ENCODE measurements at places on chromosomes 11 and 22.

DNA sequence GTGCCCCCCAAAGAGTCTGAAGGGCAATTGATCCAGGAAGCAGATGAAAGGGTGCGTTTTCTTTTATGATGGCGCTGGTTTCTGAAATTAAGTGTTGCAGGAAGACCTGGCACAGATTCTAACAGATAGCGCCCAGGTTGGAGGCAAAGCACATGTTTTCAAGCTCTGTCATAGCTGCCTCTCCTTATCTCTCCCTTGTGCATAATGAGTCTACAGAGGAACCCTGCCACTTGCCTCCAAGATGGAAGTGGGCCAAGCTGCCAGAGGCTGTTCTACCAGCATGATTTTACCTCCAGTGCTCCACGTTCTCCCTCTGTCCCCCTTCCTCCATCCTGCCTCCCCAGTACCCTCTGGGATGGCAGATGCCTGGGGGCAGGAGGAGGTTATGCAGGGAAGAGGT, 30.0 kb upstream of the TLCD5 start:
- DNase-seq, result no peak

DNA sequence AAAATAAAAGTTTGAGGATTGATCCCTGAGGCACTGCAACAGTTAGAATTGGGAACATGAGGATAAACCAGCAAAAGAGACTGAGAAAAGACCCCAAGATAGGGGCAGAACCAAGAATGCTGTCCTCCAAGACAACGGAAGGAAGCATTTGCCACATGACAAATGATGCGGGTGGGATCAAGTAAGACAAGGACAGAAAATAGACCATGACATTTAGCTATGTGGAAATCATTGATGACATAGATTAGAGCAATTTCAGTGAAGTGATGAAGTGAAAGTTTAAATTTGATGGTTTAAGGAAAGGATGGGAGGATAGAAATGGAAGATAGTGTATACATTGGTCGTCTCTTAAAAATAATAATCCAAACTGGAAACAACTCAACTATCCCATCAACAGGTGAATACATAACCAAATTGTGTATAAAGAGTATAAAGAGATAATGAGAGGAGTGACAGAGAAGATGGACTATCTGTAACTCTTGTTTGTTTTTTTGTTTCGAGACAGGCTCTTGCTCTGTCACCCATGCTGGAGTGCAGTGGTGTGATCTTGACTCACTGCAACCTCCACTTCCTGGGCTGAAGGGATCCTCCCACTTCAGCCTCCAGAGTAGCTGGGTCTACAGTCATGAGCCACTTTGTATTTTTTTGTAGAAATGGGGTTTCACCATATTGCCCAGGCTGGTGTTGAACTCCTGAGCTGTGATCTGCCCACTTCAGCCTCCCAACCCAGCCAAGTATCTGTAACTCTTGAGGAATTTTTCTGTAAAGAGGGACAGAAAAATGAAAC, 48.7 kb upstream of the FDX1 start:
- DNase-seq, result no peak

- no peak for DNase-seq
Measured at GRCh38 chr11:122617926-122618325, 37.6 kb upstream of the UBASH3B start.

DNA sequence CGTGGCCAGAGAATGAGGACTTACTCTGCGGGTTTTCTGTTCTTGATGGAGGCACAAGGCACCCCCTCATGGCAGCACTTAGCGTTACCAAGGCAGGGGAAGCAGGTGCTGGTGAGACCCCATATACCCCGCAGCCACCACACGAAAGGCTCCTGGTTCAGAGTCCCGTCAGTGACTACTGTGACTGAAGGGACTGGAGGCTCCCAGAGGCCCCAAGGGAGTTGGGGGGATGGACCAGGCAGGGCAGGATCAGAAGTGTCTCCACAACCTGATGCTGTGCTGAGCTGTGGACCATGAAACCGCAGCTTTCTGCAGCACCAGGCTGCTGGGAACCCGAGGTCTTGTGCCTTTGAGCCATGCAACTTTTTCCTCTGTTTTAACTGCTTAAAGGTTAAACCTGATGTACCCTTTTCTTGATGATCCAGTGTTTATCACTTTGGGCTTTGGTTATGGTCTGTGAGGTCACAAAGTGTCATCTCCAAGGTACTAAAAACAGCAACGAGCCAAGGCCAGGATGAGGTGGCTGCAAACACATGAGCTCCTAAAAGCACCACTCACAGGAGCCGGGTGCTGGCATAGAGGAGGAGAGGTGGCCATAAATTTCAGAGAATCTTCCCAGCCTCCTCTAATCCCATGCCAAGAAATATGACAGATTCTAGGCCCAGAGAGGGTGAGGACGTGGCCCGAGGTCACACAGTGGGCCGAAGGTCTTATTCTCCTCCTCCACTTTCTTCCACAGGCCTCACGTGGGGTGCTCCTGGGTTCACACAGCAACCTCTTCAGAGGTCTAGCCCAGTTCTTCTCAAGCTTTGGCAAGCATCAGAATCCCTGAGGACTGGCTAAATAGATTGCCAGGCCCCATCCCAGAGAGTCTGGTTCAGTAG, 4.2 kb upstream of the LRRC32 start:
- no peak for DNase-seq

- no peak for DNase-seq
Measured at GRCh38 chr22:33803371-33804282, 116.6 kb downstream of the LARGE1 start.

DNA sequence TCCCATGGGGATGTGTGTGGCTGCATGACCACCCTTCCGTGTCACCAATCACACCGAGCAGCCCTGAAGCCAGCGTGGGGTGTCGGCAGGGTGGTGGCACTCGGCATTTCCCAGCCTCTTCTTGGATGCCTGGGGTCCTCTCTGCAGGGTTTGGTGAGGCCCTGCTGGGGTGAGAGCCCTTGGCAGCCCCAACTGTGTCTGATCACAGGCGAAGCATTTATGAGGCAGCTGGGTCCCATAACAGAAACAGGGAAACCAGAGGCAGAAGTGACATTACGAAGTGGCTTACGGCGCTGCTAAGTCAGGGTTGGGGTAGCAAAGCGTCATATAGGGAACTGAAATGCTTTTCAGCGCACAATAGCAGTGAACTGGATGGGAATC, 92.3 kb upstream of the SEPTIN5 start:
- no peak for DNase-seq

DNA sequence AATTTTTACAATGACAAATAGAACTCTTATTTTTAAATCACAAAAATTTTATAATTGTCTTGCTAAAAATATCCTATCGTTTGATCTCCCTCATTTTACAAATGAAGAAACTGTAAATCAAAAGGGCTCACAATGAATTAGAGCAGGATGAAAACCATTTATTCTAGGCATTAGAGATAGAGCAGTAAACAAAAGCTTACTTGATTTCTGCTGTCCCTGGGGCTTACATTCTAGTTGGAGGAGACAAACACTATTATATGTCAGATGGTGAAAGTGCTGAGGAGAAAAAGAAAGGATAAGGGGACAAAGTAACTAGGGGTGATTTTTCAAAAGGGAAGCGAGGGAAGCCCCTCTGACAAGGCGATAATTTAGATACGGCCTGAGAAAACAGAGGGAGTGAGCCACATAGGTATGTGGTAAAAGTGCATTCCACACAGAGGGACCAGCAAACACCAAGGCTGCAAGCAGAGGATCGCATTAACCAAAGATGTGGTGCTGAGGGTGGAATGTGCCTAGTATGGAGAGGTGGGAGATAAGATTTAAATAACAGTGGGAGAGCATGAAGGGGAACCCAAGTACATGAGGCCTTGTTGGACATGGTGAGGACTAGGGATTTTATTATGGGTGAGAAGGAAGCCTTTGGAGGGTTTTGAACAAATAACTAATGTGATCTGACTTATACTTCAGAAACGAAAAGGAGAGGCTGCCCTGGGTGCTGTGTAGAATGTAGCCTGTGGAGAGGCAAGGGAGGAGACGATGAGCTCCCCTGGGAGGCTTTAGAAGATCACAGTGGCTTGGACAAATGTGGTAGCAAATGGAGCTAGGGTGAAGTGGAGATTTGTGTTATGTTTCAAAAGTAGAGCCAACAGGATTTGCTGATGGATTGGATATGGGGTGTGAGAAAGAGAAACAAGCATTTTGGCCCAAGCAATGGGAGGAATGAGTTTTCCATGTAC, 62.1 kb downstream of the PDHX start:
- DNase-seq, result no peak

DNA sequence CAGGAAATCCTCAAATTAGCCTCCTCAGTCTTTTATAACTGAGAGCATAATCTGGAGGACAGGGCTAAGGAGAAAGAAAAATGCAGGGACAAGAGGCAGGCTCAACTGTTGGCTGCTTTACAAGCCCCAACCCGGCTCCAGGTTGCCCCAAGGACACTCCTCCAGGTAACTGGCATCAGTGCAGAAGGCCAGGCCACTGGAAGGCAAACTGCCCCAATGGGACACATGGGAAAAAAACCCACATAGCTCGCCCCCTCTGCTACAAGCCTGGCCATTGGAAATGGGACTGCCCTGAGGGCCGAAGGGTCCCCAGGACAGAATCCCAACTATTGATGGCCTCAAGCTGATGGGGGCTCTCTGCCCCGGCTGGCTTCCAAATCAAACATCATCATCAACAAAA, 17.9 kb upstream of the FBLN1 start:
- no peak for DNase-seq

DNA sequence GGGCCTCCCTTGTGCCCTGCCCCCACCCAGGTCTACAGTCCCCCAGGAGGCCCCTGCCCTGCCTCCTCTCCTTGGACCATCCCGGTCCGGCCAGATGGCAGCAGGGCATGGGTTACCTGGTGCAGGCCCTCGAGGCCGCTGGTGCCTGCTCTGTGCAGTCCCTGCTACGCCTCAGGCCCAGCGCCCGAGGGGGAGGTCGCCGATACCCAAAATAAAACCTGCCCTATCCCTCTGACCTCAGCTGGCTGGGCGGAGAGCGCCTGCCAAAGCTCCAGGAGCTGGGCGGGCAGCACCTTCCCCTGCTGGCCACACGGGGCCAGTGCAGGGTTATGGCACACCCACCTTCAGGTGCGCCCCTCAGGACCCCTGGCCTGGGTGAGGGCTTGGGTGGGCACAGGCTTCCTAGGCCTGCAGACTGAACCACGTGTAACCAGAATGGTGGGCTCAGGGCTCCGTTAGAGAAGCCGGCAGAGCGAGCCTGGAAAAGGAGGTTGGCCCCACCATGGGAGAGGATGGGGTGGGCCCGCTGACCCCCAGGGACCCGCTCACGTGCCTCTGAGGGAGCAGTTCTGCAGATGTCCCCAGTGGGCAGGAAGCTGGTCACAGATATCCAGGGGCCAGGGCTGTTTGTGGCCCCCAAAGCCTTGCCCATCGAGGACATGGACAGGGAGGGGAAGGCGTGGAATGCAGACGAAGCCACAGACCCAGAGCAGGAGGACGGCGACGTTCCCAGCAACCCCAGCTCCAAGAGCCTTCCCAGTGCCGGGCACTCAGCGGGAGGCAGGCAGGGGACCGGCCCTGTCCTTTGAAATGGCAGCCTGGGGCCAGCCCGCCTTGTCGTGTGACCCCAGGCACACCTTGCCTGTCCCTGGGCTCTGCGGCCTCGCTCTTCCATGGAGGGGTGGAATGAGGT, 1.7 kb upstream of the TNNT3 start:
- DNase-seq, result no peak

DNA sequence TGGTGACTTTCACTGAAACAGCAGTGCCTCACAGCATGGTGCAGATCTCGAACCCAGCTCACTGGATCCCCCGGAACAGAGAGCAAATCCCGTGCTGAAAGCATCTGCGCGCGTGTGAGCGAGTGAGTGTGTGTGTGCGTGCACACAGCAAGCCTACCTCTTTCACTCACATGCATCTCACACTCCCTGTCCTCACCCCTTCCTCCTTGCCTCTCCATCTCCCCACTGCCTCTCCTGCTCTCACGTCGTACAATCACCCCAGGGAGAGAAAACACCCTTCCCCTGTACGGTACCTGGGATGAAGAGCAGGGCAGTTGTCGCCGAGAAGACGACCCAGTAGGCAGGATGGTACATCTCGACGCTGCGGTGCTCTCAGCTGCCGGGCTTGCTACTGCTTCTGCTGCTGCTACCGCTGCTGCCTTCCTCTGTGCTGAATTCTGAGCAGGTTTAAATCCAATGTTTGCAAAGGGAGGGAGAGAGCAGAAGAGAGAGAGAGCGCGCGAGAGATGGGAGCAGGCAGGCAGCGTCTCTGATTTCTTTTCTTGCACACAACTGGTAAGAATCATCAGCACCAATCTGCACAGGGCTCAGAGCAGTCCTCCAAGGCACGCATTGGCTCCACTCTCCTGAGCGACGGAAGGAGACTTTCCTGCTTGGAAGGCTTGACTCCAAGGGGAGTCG, at the start of gene OPCML:
TSS of gene OPCML (minus strand) at position 531 of the 681 bp plus-strand sequence.
- DNase-seq, result no peak

DNA sequence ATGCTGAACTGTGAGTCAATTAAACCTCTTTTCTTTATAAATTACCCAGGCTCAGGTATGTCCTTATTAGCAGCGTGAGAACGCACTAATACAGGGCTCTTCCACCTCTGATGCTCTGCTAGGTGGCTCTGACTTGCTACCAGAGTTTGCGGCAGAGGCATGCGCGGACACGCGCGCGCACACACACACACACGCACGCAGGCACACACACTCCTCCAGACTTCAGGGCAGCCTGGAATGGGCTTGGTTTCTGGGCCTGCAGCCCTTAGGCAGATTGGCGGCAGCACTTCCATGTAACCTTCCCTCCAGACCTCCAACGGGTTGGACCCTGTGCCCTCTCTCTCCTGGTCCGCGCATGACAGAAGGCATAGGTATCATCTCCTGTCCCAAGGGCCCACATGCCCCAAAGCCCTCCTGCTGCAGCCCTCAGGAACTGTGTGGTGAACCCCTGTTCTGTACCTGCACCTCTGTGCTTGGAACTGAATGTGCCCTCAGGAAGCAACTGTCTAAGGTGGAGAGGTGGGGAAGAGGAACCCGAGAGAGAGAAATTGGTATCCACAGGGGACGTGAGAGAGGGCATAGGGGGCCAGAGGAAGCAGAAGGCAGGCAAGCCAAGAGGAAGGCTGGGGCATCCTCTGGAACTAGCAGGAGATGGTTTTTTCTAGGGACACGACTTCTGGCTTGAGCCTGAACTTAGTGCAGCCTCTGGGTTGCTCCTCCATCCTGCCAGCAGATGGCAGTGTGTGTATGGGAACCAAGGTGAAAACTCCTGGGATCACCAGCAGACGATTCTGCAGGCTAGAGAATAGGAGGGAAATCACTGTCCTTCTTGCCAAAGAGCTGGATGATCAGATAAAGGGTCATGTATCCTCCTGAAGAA, 23.4 kb upstream of the RIC3 start:
- DNase-seq, result no peak

GRCh38 chr22:45105281-45105702, 58.4 kb upstream of the NUP50 start:
- DNase-seq, result no peak
